SIG-M5 (cell line): ENCODE measurements at places on chromosomes 5 and 9.

- DNase-seq = no peak
Measured at GRCh38 chr5:41270423-41271251, 57.3 kb upstream of the C6 start.

- no peak for DNase-seq
Measured at GRCh38 chr9:131397100-131397790, 3.4 kb downstream of the PRRC2B start.

DNA sequence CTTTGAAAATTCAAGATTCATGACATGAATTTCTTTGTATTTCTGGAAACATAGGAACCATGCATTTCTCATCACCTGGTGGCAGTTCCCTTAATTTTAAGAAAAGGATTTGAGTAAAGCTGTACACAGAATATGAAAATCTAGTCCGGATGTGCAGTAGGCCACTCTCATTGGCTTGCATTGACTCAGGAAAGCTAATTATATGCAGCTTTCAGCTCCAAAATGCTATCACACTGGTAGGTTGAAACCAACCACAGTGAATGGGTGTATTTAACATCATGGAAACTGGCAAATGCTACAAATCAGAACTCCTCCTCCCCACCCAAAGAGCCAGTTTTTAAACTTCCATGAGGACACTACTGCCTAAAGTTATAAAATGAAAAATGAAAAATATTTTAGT is 161.6 kb upstream of the FBXL17 start:
- DNase-seq = no peak

DNA sequence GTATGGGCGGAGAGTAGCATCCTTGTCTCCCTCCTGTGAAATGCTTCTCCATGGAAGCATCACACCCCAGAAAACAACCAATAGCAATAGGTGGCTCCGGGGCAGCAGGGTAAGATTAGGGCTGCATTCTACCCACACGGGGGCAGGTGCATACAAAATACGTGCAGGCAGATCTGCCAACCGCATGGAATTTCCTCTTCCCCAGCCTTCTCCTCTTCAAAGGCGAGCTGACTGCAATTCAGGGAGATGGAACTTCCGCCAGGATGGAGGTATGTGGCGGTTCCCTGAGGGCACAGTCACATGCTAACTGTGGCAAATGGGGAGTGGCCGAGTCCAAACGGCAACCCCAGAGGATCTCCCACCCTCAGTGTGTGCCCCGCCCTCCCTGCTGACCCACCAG is 81.5 kb downstream of the LMNB1 start:
- no peak for DNase-seq

- no peak for DNase-seq
Measured at GRCh38 chr5:20972419-20972925, 984.5 kb upstream of the CDH18 start.

- DNase-seq = no peak
Measured at GRCh38 chr5:1660001-1660400, 136.2 kb upstream of the LPCAT1 start.

GRCh38 chr5:124512952-124513632 is 233.3 kb downstream of the ZNF608 start:
- DNase-seq = no peak
